ENCODE measurements at places on chromosomes 2 and 18. TPM values are rescaled to one million over a fixed set of nuclear protein-coding genes. Genes with fewer than 3 reads are reported as not detected.

Gene HOXD11
- 0.49 TPM for total RNA-seq

Gene LYG2
- not detected for total RNA-seq

Gene CRYGD
- total RNA-seq, result not detected

- DNase-seq, result no peak
These were observed 170.5 kb upstream of the KCNJ3 start for GRCh38 chr2:154527962-154528361.

Measured in Panc1 (cell line).